Type B pancreatic cell (in vitro differentiated cells): ENCODE measurements at places on chromosomes 1 and 21.

DNA sequence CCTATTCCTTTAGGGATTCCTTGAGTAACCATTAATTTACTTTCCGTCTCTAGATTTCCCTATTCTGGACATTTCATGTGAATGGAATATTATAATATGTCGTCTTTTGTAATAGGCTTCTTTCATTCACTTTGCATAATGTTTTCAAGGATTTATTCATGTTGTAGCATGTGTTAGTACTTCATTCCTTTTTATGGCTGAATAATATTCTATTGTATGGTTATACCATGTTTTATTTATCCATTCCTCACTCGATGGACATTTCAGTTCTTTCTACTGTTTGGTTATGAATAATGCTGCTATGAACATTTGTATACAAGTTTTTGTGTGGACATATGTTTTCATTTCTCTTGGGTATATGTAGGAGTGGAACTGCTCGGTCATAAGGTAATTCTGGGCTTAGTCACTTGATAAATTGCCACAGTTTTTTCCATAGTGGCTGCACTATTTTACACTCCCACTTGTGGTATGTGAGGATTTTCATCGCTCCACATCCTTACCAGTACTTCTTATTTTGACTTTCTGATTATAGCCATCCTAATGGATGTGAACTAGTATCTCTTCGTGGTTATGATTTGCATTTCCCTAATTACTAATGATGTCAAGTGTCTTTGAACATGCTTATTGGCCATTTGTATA lies 17.7 kb downstream of the PPP2R5A start:
- peaks cover 3% of the 10 kb centered on the region for H3K4me1 ChIP-seq
- no peaks in the 10 kb centered on the region for H3K27me3 ChIP-seq
- DNase-seq: no peak

DNA sequence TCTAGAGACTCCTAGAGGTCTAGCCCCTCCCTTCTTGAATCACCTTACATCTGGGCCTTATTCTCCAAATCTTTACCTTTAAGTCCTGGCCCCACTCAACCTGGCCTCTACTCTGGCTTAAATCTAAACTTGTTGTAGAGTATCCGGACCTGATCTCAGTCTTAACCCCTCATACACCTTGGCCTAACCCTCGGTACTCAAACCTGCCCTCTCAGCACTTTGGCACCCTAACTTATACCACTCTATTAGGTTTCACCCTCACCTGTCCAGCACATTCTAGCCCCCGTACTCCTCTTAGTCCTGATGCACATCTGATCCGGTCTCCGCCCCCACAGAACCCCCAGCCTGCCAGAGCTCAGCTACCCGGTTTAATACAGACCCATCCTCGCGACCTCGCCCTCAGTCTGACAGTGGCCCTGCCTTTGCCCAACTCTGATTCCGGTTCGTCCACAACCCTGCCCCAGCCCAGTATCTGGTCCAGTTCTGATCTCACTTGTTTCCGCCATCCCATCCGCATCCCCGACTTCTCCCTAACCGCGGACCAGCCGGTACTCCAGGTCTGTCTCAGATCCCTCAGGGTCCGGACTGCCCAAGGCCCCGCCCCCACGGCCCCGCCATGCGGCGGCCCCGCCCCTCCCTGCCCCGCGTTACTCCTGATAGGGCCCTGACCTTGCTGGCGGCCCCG lies 1.5 kb downstream of the TRIM62 start:
- H3K4me3 ChIP-seq: peak overlapping the region; percentile 91
- peak overlapping the region; percentile 59 for H3K27ac ChIP-seq
- H3K4me1 ChIP-seq: peaks cover 36% of the 10 kb centered on the region
- no peak for DNase-seq

DNA sequence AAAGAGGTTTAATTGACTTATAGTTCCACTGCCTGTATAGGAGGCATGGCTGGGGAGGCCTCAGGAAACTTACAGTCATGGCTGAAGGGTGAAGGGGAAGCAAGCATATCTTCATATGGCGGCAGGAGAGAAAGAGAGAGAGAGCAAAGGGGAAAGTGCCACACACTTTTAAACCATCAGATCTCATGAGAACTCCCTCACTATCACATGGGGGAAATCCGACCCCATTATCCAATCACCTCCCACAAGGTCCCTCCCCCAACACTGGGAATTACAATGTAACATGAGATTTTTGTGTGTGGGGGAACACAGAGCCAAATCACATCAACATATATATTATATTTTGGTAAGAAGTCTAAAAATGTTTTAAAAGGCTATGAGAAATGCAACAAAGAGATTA lies 27.2 kb downstream of the FABP3 start:
- H3K27me3 ChIP-seq: no peaks in the 10 kb centered on the region
- no peak overlapping the region for H3K27ac ChIP-seq
- peaks cover 14% of the 10 kb centered on the region for H3K36me3 ChIP-seq
- H3K4me3 ChIP-seq: no peak overlapping the region

- H3K27ac ChIP-seq: no peak overlapping the region
- no peaks in the 10 kb centered on the region for H3K27me3 ChIP-seq
- H3K4me3 ChIP-seq: no peak overlapping the region
- peaks cover 34% of the 10 kb centered on the region for H3K4me1 ChIP-seq
- no peak for DNase-seq
These were observed 160.7 kb upstream of the LMO4 start for GRCh38 chr1:87167848-87168525.

DNA sequence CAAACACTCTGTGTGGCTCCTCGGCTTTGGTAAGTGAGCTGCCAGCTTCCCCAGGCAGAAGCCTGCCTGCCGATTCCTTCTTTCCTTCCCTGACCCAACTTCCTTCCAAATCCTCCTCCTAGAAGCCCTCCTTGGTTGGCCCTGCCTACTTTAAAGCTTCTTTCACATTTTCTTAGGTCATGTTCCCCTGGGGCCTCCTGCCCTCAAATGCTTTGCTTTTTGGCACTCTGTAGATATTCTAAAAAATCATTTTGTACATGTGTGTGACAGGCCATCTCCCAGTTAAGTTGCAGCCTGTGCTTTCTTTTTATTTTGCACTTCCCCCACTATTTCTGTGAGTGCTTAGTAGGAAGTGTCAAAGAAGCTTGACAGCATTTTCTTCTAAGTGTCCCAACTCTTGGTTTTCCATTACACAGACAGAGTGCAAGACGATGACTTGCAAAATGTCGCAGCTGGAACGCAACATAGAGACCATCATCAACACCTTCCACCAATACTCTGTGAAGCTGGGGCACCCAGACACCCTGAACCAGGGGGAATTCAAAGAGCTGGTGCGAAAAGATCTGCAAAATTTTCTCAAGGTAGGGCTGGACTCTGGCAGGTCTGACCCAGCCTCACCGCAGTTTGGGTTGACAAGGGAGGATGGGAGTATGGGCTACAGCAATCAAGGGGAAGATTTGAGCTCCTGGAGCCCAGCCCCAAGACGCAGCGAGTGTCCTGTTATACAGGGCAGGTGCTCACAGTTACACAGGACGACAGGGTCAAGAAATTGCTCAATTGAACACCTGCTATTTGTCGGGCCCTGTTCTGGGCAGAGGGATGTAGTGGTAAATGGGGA lies at the start of gene S100A9:
Gene S100A9 (plus strand): TSS at position 2 of the 838 bp plus-strand sequence. CDS start 430 bp downstream, at position 432.
- H3K4me1 ChIP-seq: peaks cover 3% of the 10 kb centered on the region
- peaks cover 4% of the 10 kb centered on the region for H3K36me3 ChIP-seq
- peak; percentile 25 for DNase-seq
- H3K27ac ChIP-seq: peak within 1 kb of the TSS; percentile 92
- peak within 1 kb of the TSS; percentile 69 for H3K4me3 ChIP-seq

- DNase-seq: no peak
- H3K27me3 ChIP-seq: peaks cover 7% of the 10 kb centered on the region
- no peak overlapping the region for H3K4me3 ChIP-seq
- H3K27ac ChIP-seq: no peak overlapping the region
- H3K36me3 ChIP-seq: no peaks in the 10 kb centered on the region
These were observed 20.0 kb downstream of the ITGB2 start for GRCh38 chr21:44900559-44901251.

DNA sequence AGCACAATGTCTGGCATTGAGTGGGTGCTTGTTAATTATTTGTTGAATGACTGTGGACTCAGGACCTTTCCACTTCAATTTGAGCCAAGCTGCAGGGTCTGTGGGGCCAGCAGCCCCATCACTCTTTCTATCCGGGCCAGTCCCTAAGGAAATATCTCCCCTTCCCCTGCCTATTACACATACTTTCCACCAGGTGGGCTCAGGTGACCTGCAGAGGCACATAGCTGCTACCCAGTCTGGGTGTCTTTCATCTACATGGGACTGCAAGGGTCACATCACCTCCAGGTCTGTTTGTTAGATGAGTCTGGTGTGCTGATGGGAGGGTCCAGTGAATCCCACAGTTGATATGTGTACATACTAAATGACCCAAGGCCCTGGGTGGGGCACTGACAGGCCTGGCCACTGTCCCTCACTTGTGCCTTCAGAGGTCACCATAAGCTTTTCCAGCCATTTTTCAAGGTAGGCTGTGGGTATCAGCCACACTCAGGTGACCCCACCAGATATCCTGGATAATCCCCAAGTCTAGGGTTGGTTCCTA lies 59.5 kb upstream of the KDM4A start:
- H3K27me3 ChIP-seq: no peaks in the 10 kb centered on the region
- DNase-seq: no peak
- H3K36me3 ChIP-seq: peaks cover 22% of the 10 kb centered on the region
- peak overlapping the region; percentile 67 for H3K27ac ChIP-seq

DNA sequence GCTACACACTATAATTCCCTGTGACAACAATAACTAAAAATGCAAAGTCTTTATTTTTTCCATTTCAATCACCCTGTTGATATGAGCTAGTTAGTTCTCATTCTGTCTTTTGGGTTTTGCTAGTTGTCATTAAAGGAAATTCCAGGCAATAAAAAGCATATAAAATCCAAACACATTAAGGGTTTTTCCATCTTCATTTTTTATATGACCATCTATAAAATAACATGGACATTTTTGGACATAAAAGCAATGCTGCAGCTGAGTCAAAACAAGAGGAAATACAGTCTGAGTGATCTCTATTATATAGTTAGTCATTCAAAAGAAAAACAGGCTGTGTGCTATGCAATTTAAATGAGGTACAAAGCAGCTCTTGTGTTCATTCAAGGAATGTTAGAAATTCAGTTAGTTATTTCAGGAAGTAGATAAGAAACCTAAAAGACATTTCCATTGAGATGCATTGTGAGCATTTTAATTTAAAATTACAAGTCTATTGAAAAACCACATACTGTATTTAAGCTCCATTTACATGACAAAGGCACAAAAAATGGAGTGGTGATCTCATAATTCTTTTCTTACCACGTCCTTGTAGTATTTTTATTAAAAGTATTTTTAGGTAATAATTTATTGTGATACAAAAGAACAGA lies 67.3 kb upstream of the BCL10 start:
- no peaks in the 10 kb centered on the region for H3K4me1 ChIP-seq
- no peaks in the 10 kb centered on the region for H3K27me3 ChIP-seq
- no peak overlapping the region for H3K4me3 ChIP-seq
- no peak for DNase-seq
